ENCODE measurements at places on chromosomes 5 and 9.
A peak's percentile ranks its signal among the peaks of the same experiment; 100 is the strongest.

DNA sequence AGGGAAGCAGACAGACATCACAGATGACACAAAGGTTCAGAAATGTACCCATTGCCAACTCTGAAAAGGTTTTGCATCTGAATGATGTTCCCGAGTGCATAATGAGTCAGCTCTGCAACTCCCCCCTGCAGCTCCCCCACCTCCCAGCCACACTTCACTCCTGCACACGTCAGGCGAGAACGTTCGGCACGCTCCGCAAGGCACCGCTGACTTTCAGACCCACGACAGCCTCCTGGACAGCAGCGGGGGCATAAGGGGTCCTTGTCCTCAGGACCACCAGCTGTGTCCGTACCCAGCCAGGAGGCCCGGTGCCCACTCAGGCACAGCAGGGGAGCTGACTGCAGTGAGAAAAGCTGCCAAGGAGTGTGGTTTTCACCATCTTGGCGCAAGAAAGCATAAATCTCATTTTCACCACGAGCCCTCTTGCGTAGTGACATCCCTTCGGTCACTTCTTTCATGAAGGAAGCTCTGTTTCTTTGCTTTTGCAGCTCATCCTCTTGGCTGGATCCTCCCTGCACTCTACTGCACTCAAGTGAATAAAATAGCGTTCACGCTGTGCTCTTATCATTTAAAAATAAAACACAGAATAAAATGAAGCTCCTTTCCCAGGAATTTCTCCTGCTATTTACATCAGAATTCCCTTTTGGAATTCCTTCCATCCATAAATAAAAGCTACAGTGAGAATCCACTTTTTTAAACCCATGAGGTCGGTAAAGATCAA is 9.9 kb downstream of the GFPT2 start:
- DNase-seq = no peak

DNA sequence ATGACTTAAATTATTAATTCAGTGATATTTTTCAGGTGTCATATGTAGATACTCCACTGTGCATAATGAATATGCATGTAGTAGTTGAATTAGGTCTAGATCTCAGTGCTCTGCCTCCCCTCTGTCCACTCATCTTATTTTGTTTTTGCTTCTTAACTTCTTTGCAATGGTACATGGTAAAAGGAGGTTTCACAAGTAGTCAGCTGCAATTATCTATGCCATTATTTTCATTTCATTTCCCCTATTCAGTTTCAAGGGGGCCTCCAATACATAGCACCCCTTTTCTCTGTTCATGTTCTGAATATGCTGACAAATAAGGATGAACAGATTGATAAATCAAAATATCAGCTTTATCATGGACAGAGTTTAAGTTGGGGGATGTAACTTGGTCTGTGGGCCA is 511.6 kb upstream of the ZNF608 start:
- DNase-seq = no peak

DNA sequence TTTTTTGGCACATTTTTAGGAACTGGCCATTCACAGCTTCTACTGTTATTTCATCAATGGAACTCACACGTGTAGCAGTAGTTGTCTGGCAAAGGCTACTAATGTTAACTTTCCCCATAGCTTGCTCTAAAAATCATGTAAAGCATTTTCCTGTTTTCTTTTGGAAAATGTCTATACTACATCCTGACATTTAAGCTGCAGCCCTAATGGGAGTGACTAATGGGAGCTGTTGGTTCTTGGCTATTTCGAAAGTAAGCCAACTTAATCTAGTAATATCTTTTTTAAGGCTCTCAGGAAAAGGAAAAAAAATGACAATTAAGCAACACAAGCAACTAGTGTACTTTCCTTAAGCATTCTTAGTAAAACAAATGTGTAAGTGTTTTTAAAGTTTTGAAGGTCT is 169.2 kb downstream of the SLC12A2 start:
- peak; percentile 56 for DNase-seq

DNA sequence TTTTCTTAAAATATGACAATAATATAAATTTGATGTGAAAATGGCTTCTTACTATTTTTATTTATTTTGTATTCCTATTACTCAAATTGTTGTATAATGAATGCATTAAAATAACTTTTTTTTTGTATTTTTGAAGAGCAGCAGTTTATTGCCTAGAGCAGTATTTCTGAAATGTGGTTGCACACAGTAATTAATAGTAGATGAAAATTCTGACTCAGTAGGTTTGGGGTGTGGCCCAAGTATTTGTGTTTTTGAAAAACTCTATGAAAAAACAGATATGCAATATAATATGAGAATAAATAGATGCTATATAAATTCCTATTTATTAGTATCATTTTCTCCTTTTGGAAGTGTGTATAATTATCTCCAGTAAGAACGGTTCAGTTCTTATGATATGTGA is 2225.3 kb upstream of the C9orf72 start:
- no peak for DNase-seq

Data from stromal cell of bone marrow (primary cell).